ENCODE measurements at places on chromosomes 4 and X.

DNA sequence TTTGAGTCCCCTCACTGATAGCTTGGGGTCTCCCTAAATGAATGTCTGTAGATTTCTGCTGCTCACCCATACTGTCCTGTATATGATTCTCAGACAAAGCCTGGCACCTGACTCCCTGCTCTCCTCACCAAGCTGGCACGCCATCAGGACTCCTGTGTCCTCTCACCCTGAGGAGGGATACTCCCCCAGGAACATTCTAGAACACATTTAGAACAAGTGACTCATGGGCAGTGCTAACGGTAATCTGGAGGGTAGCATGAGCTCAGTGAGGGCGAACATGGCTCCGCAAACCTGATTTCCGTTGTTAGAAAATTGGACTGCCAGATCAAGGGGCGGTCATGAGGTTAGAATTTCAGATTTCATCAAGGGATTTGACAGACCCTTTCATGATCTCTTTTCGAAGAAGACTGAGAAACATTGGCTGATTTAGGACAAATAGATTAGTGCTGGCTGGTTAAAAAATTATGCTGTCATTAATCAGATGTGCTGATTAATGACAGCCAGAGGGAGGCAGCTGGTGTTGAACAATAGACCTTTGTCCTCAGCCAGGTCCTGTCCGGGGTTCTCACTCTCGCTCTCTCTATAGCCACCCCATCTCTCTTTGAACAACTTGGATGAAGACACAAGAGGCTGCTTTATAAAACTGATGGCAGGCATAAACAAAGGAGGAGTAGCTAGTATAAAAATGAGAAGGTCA, 244.3 kb downstream of the PTTG2 start:
- no peak for DNase-seq

DNA sequence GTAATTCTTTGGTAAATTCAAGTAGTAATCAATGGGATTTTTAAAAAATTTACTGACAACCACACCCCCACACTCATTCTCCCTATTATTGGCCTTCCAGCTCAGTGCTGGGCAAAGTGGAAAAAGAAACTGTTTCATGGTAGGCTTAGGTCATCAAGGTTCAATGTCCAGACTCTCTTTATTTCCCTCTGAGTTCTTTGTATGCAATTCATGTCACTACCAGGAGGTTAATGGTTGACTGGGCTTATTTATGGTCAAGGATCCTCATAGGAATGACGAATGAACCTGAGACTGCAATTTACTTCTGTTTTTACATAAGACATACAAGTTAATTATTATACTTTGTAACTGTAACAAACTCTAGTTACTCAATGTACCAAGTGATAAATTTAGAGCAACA, 403.2 kb downstream of the KLHL13 start:
- DNase-seq, result no peak

- DNase-seq, result no peak
Measured at GRCh38 chr4:128298852-128299251, 11.2 kb upstream of the PGRMC2 start.

DNA sequence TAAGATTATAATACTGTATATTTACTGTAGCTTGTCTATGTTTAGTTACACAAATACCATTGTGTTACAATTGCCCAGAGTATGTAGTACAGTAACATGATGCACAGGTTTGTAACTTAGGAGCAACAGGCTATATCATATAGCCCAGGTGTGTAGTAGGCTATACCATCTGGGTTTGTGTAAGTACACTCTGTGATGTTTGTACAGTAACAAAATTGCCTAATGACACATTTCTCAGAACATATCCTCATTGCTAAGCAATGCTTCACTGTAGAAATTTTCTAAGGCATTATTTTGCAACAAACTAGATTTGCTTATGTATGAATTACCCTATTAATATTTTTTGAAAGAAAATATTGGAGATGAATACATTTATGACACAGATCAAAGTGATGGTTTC, 1390.9 kb downstream of the C4orf33 start:
- DNase-seq, result no peak

DNA sequence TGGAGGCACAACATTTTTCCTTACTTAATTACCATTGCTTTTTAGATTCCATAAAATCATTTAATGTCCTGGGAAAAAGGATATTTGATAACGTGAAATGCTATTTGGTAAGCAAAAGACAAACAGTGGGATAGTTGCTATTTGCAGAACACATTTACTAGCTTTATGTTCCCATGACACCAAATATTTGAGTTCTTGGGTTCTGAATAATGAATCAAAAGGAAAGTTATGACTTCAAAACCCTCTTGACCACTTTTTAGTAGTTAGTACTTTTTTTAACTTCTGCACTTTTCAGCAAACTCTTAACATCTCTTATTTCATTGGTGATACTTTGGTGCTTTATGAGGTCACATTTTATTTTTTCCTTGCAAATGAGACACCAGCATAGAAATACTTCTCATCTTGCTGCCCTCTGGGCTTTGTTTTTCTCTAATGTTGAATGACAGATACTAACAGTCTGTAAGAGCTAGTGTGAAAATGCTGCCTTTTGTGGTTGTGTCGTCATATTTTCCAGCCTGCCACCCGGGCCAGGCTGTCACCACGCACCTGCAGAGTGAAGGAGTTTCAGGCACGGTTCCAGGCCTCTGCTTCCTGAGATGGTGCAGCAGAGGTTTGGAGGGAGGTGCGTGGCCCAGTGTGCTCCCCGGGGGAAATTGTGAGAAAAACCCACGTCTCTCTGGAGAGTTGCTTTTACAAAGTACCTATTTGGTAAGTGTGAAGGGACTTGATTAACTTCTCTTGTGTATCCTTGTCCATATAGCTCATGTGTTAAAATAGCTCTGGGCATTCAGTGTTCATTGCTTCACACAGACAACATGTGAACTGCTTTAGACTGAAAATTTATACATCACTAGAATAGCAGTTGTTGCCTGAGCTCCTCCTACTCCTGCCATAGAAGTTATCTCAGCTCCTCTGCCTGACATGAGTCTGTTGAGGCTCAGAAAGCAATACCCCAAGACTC, 34.7 kb downstream of the MSL3 start:
- DNase-seq, result peak; percentile 22
